ENCODE measurements at places on chromosomes 13 and 19. TPM values are rescaled to one million over a fixed set of nuclear protein-coding genes. Genes with fewer than 3 reads are reported as not detected.
A peak's percentile ranks its signal among the peaks of the same experiment; 100 is the strongest.

The COX6B2 gene
- not detected for total RNA-seq

The CRLF1 gene
- total RNA-seq, result 19.9 TPM

The SMIM44 gene
- total RNA-seq, result not detected

The F2RL3 gene
- total RNA-seq, result 22.5 TPM

The PRSS57 gene
- not detected for total RNA-seq

The SULT2B1 gene
- total RNA-seq, result 14.4 TPM

The LRRC4B gene
- 3.9 TPM for total RNA-seq

The RDH8 gene
- total RNA-seq, result not detected

The MBOAT7 gene
- 65.5 TPM for total RNA-seq

DNA sequence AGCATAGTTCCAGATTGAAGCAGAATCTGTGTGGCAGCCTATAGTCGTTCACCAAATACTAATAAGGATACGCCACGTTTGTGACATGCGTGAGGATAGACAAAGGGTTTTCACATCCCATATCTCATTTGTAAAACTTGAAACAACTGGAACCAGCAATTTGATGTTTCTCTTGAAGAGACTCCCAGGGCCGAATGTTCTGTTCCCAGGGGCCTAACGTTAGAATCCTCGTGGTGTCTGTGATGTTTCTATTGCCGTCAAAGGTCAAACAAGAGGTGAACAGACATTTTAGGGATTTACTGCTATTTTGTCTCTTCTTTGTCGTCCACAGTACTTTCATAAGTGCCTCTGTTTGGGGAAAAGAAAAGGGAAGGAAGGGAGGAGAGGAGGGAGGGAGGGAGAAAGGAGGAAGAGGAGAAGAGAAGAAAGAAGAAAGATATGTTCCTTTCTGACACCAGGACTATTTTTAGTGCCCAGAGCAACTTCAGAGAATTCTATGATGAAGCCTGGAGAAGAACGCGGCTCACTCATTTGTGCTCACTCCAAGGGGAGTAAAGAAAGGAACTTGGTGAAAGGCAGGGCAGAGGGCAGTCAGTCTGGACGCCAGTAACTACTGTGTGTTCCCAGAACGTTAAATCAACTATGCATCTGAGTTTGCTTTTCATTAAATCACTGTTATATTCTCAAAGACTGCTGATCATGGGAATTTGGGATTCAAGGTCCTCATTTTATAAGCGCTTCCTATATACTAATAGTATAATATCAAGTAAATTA, 154.5 kb downstream of the DCT start:
- DNase-seq, result no peak

- peak; percentile 63 for DNase-seq
Observed at GRCh38 chr13:74575729-74576125, 441.5 kb upstream of the KLF12 start.

DNA sequence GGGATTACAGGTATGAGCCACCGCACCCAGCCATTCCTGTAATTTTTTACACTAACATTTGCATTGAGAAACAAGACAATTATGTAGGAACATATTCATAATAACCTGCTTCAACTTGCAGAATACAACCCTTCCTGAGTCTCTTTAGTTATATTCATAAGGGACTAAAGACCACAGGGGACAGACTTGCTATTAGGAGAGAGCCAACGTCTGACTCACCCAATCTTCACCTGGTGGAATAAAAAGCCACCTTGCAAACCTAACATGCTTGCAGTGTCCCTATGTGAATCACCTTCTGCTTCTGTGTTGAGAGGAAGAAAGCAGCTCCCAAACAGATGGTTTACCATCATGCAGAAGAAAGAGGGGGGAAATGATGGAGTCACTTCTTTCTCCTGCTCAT, 456.1 kb downstream of the PCDH9 start:
- DNase-seq, result no peak

- DNase-seq, result no peak
Observed at GRCh38 chr19:17243211-17243829, 2.4 kb downstream of the NR2F6 start.

- DNase-seq, result no peak
Observed at GRCh38 chr19:38434549-38435051, 1.1 kb downstream of the RYR1 start.

DNA sequence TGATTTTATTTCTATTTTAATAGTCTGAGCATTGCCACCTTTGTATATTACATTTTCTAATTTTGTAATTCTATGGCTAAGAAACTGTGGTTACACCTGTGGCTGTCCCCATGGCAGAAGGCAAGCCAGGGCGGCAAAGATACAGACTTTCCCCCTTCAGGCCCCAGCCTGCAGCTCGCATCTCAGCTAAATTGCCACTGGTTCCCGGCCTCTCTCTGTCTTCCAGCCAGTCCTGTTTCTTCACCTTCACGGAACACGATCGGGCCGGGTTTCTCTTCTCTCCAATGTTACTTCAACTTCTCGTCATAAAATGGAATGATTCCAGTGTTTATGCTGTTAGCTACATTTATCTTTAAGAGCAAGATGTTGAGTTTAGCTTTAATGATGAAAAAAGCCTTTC, 124.5 kb upstream of the ZNF507 start:
- DNase-seq, result no peak

DNA sequence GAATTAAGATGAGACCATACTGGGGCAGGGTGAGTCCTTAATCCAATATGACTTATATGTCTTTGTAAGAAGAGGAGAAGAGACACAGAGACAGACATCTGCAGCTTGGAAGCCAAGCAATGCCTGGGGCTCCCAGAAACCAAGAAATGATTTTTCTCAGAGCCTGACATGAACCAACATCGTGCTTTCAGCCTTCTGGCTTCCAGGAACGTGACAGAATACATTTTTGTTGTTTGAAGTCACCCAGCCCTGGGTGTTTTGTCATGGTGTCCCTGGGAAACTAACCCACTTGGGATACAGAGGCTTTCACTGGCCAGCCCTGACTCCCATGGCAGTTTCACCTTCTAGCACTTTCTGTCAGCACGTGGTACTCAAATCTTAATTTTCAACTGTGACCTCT, 95.3 kb upstream of the SLC10A2 start:
- no peak for DNase-seq

DNA sequence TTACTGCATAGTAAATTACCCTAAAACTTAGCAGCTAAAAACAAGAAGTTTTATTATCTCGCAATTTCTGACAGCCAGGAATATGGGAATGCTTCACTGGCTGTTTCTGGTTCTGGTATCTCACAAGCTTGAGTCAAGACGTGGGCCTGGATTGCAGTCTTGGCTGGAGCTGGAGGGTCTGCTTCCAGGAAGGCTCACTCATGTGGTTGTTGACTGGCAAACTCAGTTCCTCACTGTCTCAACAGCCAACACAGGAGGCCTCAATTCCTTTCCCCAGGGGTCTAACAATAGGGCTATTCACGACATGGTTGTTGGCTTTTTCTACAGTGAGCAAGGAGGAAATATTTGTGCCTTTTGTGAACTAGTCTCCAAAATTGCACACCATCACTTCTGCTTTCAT, 146.3 kb downstream of the GPC5 start:
- no peak for DNase-seq

- DNase-seq, result no peak
Observed at GRCh38 chr13:88456151-88456550, 785.0 kb downstream of the SLITRK5 start.

DNA sequence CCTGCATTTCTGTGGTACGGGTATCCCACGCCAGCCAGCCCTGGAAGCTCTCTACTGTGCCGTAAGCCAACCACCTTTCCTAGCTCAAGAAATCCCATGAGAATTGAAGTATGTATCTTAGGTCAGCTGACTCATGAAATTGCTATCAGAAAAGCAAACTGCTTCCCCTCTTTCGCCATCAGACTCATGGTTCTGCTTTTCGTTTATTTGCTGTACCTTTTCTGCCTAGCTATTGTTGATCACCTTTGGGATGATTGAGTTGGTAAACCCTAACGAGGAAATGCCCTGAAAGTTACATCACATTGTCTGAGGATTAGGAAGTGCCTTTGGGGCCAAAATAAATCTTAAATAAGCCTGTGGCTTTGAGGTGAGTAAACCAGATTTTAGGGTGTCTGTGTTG, at the start of gene ADGRE3:
Gene ADGRE3, minus strand, starts transcription at position 81 of the 400 bp plus-strand sequence. Its CDS starts 74 bp downstream, at position 7.
- no peak for DNase-seq

GRCh38 chr19:1206150-1206863, 729 bp downstream of the STK11 start:
- no peak for DNase-seq

DNA sequence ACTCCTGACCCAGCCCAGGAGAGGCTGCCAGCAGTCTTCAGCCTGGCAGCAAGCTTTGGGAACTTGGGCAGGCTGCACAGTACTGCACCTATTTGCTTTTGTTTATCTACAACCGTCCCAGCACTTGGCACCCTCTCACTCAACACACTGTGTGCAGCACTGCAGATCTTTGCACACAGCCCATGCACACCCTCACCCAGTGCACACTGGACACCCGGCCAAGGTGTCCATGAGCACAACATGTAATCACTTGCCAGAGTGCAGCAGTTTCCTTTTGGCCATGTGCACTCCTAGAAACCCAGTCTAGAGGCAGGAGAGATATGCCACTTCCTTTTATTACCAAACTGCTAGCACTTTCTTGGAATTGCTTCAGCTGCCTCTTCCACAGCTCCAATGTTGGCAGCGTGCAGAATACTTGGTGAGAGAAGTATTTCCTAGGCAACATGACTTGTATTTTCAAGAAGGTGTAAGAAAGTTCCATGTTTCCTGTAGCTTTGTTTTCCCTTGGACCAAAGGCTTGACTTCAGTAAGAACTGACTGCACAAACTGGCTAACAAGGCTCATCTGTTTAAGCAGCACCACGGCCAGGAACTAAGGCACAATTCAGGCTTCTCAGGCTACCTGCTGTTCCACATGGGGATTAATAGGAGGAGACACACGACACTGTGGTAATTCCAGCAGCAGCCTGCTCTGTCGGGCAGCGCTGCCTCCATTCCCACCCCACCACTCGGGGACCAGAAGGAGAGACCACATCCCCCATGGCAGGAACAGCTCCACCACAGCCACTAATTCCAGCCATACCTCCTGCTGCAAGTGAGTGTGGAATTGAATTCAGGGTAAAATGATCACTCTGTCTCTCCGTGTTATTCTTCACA, 15.3 kb downstream of the ATP7B start:
- no peak for DNase-seq

DNA sequence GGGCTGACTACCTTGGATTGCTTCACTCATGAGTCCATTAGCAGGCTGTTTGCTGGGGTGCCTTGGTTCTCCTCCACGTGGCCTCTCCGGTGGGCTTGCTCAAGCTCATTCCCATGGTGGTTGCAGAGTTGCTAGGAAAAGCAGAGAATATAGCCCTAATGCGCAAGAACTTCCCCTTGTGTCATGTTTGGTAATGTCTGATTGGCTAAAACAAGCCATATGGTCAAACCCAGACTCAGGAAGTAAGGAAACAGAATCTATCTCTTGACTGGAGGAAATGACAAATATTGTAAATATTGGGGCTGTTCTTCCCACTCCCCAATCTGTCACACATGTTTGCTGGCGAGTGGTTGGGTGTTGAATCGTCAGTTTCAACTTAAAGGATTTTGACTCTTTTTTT, 12.1 kb downstream of the NFILZ start:
- DNase-seq, result no peak

DNA sequence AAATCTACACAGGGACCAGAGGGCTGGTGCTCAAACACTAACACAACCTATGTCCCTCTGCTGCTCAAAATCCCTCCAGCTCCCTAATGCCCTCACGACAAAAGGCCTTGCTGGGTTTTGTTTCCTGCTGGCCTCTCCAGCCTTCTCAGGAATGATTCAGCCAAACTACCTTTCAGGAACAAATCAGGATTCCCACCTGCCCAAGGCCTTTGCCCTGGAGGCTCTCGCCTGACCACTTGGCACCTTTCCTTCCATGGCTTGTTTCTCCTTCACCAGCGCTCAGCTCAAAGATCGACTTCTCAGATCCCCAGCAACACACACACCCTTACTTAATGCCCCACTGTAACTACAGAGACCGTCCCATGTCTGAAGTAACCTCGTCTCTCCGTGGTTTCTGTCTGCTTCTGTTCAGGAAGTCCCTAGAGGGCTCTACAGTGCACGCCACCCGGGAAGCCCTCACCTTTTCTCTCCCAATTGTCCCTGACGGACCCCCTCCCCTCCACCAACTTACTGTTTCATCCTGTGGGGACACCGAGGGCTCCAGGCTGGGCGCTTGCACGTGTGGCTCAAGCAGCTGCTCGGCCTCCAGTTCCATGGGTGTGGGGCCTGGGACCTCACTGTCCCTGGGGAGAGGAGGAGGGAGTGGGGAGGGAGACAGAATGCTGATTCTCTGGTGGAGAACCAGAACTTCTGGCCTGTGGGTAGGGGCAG, 3.2 kb upstream of the SIX5 start:
- DNase-seq, result no peak

- DNase-seq, result no peak
Observed at GRCh38 chr13:98675066-98675465, 77.4 kb downstream of the SLC15A1 start.

- no peak for DNase-seq
Observed at GRCh38 chr13:36907821-36908220, 12.2 kb downstream of the SMAD9 start.

DNA sequence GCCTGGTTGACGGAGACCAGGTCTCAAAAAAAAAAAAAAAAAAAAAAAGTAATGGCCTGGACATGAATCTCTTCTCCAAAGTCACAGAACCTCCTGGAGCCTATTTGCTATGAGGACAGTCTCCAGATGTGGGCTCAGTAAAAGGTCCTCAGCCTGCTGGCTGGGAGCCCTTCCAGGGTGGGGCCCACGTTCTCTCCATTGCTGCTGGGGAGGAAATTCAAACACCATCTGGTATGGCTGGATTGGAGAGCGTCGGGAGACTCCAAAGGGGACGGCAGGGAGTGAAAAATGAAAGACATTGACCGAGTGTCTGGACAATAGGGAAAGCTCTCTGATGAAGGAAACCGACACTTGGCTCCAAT, 1.3 kb upstream of the PBX4 start:
- no peak for DNase-seq

DNA sequence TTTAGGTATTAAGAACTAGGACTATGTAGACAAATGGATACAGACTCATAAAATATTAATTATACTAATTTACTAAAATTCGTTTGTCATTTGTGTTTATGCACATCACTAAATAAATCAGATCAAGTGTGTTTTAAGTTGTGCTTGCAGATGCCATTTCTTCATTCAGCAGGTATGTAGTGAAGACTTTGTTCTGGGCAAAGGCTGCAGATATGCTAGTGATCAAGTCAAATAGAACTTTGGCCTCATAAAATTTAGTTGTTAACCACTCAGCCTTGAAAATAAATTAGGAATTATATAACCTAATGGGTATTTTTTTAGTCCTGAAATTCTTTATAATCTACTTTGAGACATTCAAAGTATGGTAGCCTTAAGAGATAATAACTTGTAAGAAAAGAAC, 80.4 kb upstream of the TRPC4 start:
- no peak for DNase-seq

- peak; percentile 51 for DNase-seq
Observed at GRCh38 chr13:26604784-26605545, 47.5 kb downstream of the WASF3 start.

GRCh38 chr13:108274718-108275117, 5.2 kb downstream of the TNFSF13B start:
- no peak for DNase-seq

- DNase-seq, result no peak
Observed at GRCh38 chr19:48444129-48444935, 1.5 kb upstream of the GRWD1 start.

GRCh38 chr13:114123448-114123847, 9.0 kb downstream of the RASA3 start:
- DNase-seq, result no peak

- DNase-seq, result no peak
Observed at GRCh38 chr19:19064811-19065745, 1.3 kb downstream of the SLC25A42 start.
